ENCODE measurements at places on chromosomes 3 and 15.

DNA sequence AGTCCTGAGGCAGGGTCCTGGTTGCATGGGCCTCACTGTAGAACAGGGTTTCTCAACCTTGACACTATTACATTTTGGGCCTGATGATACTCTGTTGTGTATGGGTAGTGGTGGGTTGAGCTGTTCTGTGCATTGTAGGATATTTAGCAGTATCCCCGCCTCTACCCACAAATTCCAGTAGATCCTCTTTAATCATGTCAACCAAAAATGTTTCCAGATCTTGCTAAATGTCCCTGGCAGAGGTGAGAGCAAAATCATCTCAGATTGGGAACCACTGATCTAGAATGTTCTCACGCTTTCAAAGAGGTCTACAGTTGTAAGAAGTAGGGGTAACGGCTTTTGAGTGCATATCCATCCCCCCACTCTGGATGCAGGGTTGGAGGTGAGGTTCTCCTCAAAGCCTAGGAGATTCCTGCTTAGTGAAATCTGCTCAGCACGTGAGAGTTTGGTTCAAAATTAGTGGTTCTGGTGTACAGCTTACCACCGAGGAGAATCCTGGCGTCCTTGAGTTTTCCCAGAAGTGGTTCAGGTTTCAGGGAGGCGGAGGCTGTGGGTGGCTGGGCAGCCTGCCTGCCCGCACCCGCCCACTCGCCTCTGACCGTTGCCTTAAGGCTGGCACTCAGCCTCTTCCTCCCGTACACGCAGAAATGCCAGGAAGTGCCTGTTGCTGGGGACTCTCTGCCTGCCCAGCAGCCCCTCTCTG, 5.3 kb downstream of the ACVR2B start:
- no peak for DNase-seq

DNA sequence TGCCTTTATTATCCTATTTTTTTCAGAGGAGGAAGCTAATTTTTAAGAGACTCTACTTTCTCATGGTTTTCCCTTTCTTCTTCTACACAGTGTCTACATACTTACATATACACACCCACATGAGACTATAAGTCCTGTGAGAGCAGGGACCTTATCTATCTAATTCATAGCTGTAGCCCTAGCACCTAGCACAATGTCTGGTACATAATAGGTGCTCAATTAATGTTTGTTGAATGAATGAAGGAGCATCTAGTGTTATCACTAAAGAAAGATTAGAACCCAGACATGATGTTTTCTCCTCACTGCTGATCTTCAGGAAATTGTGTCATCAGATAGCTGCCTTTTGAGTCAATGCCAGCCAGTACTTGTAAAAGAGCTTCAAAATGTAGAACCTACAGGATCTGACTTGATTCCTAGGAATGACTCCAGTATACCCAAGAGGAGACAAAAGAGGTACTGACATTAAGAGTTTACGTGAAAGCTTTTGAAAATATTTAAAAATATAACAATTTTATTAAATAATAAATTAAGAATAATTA, 2.5 kb downstream of the SCG5 start:
- DNase-seq = no peak

GRCh38 chr3:167861649-167862048, 126.1 kb downstream of the SERPINI1 start:
- no peak for DNase-seq

DNA sequence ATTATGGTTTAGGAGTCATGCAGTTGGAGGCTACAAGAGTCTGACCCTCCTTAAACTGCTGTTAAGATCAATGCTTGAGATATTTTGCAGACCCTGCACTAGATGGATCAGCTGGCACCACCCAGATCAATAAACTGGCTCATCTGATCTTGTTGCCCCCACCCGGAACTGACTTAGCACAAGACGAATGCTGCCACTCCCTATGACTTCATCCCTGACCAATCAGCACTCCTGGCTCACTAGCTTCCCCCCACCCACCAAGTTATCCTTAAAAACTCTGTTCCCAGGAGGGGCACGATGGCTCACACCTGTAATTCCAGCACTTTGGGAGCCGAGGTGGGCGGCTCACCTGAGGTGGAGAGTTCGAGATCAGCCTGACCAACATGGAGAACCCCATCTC, 594.0 kb downstream of the NTRK3 start:
- DNase-seq = no peak

DNA sequence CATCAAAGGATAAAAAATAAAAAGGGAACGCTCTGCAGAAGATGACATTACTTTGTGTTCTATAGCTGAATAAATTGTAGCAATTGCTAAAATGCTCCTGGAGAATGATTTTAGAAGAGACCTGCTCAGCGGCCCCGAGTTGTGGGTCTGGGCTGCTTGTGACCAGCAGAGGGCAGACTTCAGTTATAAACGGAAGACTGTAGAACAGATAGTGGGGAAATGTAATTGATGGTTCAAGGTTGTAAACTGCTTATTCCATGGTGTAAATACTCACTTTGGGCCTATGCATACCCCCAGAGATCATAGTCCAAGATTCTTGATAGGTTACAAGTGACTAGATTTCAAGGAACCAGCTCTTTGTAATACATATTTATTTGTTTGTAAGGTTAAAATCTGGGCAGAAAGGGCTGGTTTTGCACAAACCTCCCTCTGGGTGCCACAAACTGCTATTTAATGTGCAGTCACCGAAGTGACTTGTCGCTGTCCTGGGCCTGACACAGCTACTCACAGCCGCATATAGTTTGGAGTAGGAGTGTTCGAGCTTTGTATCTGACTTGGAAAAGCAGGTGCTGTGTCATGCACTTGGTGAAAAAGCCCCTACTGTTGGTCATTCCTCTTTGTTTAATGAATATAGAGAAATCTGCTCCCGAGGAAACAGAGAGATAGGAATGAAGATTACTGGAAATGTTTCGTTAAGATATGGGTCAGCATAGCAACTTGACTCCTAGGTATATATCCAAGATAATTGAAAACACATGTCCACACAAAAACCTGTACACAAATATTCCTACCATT, 34.7 kb upstream of the NDUFB4 start:
- peak; percentile 66 for DNase-seq

GRCh38 chr3:71309342-71309741, 274.2 kb downstream of the FOXP1 start:
- DNase-seq = peak; percentile 33

DNA sequence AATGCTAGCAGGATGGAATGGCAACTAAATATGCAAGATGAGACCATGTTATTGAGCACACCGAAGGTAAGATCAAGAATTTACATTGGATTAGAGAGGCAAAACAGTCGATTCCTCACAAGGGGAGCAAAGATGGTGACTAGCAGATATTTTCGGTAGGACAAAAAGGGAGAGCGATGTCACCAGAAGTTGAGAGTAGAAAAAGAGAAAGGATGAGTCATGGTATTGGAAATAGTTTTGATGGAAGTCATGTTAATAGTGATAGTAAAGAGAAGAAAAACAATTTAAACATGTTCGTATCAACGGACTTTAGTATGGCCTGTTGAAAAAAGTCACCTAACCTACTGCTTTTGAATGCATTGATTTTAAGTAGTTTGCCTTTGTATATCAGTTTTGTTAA, 55.0 kb downstream of the UBE2E2 start:
- no peak for DNase-seq

- no peak for DNase-seq
These were observed 31.6 kb upstream of the SEMA3F start for GRCh38 chr3:50123394-50124051.

GRCh38 chr3:72169561-72170472, 384.9 kb upstream of the PROK2 start:
- no peak for DNase-seq

DNA sequence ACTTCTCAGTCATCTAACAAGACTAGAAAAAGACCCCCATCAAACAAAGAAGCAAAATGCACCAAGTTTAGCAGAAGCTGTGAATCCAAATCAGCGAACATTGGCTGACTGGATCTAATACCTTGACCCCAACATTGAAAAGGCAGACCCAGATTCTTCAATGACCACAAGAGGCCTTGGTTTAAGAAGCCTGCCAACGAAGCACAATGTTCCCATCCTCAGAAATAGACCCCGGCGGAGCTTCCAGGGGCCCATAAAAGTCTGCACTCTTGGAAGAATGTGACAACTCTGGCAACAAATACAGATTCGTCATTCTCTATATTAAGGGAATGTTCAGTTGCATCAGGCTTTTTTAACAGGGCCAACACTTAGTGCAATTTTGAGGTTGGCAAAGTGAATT, 112.8 kb upstream of the BCL6 start:
- no peak for DNase-seq

DNA sequence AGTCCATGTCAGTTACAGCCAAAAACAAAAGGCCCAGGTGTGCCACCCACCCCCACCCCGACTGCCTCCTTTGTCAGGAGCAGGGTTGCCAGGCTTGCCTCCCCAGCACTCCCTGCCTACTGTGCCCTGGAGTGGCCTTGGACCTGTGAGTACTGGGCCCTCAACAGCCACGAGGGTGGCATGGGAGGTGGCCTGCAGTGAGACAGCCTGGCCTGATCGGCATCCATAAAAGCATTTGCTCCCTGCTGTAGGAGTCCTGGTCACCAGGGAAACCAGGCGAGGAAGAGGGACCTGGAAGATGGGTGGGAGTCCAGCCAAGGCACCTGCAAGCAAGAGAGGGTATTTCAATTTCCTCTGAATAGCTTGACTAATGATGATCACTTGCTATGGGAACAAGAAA, 56.4 kb upstream of the KCNMB2 start:
- DNase-seq = no peak

- DNase-seq = no peak
These were observed 10.1 kb upstream of the RBM5 start for GRCh38 chr3:50078622-50079021.

All from activated CD4-positive, alpha-beta T cell treated with anti-CD3 and anti-CD28 coated beads for 4 hours (primary cell).